Non-pigmented ciliary epithelial cell (primary cell): ENCODE measurements at places on chromosomes 2 and 18.

DNA sequence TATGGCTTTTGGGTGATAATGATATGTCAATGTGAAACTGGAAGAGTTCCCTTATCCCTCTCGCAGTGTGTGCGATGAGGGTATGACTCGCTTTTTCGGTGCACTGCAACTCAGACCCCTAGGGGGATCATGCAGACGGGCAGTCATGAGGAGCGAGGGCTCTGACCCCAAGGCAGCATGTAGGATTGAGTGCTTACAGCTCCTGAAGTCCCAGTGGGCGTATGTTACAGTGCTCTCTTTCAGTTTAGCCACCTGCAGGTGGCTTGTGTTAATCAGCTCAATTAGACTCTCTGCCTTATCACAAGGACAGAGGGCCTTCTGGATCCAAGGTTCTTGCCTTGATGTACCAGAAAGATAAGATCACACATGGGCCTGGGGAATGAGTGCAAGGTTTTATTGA is 1269.9 kb upstream of the GYPC start:
- DNase-seq, result no peak

DNA sequence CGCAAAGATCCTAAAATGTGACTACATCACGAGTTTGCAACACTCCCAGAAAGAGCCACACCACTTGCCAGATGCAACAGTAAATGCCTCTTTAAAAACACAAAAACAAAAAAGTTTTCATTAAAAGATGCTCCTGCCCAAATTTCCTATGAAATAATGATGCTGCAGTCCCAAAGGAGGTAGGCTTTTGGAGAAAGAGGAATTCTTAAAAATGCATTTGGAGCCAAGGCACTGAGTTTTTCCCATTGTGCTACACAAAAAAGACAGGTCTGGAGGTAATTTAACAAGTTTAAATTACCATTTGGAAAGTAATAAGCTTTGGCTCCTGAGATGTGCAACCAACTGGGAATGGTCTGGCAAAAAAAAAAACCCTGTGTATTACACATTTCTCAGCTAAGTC is 145.0 kb downstream of the PID1 start:
- no peak for DNase-seq

DNA sequence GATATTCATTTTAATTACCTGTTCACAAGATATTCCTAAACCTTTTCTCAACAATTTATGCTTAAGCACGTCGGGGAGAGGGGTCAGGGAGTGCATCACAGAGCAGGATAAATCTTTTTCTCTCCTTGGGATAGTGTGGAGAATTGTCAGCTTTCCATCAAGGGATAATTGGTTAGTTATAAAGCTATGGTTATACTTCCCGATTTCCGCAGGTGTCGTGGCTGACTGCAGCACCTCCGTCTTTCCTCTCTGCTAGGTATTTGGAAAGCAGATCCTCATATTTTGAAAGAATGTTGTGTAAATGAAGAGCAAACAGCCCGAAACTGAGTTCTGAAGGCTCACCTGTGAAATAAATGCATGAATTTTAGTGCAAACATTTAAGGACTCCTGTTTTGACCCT is 778 bp downstream of the DYNC2LI1 start:
- DNase-seq, result no peak

DNA sequence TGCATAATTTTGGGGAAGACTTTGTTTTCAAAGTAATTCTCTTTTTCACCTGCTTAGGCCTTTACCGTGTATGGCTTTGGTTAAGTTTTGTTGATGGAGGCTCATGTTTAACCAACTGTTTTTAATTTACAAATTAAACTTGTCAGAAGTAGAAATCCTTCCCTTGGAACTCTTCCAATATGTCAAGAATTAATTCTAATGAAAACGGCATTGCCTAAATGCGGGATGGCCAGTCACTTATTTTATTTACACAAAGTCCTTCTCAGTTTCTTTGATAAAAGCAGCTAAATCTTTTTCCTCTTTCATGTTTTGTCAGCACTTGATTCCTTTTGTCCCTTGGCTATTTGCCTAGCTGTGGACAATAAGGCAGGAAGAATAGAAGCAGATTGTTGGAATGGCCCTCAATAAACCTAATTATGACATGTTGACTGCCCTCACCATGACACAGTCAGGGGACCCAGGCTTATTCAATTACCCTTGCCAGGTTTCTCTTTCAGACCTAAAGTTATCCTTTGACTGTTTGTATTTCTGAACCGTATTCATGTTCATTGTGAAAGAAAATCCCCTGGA is 26.3 kb downstream of the PAX3 start:
- no peak for DNase-seq

GRCh38 chr2:145682546-145683157 is 1162.7 kb upstream of the ZEB2 start:
- no peak for DNase-seq

DNA sequence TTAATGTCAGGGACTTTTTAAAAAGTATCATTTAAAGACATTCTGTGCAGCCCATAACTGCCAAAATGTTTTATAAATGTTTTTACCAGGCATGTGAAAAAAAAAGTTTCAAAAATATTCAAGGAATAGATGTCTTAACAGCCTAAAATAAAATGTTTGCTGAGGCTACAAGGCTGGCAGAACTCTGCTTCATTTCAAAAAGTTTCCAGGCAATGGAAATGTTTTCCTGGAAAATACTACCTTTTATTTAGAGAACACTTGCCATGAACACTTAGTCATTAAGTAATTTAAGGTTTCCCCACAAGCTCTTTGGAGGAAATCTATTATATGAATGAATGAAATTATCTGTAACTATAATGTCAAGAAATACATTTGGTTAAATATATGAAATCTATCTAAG is 68.8 kb downstream of the THADA start:
- DNase-seq, result no peak

GRCh38 chr2:223860809-223861738 is 23.7 kb upstream of the AP1S3 start:
- peak; percentile 41 for DNase-seq

DNA sequence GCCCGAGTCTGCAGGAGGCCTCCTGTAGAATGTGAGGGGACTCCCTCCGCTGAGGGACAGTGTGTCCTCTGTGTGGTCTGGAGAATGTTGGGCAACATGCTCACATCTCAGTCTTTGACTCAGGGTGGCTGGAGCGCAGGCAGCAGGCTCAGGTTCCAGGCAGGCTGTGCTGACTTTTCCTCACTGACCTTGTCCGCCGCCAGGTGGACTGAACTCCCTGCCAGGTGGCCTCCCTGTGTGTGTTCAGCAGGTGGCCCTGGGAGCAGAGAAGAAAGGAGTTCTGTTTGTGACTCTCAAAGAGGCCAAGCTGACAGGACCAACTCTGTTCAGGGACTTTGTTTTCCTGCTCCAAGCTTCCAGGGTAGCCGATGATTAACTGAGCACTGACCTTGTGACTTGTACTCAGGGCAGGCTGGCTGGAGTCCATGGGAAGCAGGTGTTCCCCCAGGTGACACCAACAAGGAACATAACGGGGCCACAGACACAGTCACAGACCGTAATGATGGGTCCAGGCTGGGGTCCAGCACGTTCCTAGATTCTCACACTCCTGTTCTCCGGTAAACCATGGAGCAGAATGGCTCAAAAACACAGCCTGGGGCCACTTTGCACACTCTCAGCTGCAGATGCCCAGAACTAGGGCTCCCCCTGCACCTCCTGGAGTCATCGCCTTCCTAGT is 439.8 kb downstream of the RNF144A start:
- DNase-seq, result no peak

- no peak for DNase-seq
These were observed 18.9 kb upstream of the SERPINB11 start for GRCh38 chr18:63683890-63684289.

DNA sequence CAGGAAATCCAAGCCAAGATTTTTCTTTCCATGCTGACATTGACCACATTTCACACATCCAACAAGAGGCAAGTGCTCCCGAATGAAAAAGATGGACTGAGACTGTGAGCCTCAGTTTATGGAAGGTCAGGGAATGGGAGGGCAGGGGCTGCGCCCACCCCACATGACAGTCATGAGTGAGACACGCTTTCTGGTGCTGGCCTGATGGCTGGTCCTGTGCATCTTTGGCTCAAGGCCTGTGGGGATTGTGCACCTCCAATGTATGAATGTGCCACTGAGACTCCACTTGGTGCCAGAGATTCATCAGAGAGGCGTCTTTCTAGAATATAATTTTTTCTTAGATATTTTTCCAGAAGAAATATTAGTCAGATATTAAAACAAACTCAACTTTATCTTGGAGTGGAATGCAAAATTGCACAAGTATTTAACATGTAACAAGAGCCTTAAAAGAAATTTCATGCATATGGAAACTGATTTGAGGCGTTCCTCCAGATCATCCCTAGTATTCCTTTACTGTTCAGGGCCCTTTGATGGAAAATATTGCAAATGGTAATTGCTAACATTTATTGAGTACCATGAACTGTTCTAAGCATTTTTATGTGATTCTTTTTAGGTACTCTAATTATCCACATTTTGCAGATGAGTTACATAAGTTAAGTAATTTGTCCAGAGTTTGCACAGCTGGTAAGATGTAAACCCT is 87.3 kb upstream of the GPR45 start:
- no peak for DNase-seq

- no peak for DNase-seq
These were observed 14.3 kb downstream of the GPR39 start for GRCh38 chr2:132430895-132431294.

DNA sequence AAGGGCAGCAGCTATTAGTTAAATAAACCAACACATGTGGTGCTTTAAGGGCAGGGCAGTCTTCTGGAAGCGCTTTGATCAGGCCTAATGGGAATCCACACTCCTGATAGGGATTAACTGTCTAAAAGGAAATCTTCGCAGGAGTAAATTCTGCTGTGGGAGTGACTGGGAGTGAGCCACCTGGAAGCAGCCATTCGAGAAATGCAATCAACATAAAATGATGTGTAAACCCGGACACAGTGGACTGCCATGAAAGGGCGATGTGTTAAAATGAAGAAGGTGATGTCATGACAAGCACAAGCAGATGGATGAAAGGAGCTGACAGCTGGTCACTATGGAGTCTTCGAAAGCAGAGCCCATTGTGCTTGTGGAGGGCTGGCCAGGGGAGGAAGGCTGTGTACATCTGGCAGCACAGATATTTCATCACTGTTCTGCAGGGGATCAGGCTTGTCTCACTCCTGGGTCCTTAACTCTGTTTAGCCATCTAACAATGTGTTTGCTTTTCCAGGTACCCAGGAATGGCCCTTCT is 24.8 kb upstream of the GALNT14 start:
- no peak for DNase-seq

DNA sequence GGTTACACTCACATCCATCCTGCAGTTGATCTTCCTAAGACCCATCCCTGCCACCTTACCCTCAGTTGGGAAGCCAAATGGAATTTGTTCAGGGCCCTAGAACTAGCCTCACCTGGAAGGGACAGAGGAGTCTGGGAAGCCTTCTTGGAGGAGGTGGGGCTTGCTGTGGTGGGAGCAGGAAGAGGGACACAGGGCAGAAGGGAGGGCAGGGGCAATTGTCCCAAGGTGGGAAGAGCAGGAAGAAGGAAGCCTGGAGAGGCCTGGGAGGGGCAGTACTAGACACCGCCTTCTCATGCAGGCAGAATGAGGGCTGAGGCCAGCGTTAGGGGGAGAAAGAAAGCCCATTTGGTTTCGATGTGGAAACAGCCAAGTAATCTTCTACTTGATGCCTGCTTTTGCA is 34.1 kb upstream of the ASPRV1 start:
- DNase-seq, result no peak

GRCh38 chr2:35503738-35504199 is 851.8 kb upstream of the CRIM1 start:
- DNase-seq, result no peak
